ENCODE measurements at places on chromosomes 2 and 18. TPM values are rescaled to one million over a fixed set of nuclear protein-coding genes. Genes with fewer than 3 reads are reported as not detected.

OTX1 gene
- total RNA-seq, result not detected

RBKS gene
- 5.8 TPM for total RNA-seq

ATIC gene
- 189 TPM for total RNA-seq

ABHD1 gene
- 0.72 TPM for total RNA-seq

KCNS3 gene
- not detected for total RNA-seq

RFX8 gene
- 1.4 TPM for total RNA-seq

PARD6G gene
- total RNA-seq, result not detected

TOGARAM2 gene
- 4.0 TPM for total RNA-seq

ANKRD29 gene
- total RNA-seq, result not detected

TBR1 gene
- total RNA-seq, result 0.05 TPM

CAPN13 gene
- not detected for total RNA-seq

GCG gene
- not detected for total RNA-seq

SMIM21 gene
- not detected for total RNA-seq

TTN gene
- 6.6 TPM for total RNA-seq

IL36B gene
- not detected for total RNA-seq

KATNAL2 gene
- total RNA-seq, result 1.2 TPM

CNRIP1 gene
- not detected for total RNA-seq

ESPNL gene
- 0.07 TPM for total RNA-seq

BCL2 gene
- 133 TPM for total RNA-seq

MEP1B gene
- not detected for total RNA-seq

EVX2 gene
- total RNA-seq, result not detected

OXER1 gene
- 1.9 TPM for total RNA-seq

LRP1B gene
- total RNA-seq, result not detected

REG3G gene
- total RNA-seq, result not detected

RAD51AP2 gene
- total RNA-seq, result not detected

SRD5A2 gene
- not detected for total RNA-seq

VWA3B gene
- total RNA-seq, result 0.19 TPM

All from activated T-cell treated with anti-CD3 and anti-CD28 coated beads, Interleukin-2, amount 50 U/mL, for 72 hours (primary cell).